ENCODE measurements at places on chromosomes 7 and 10. TPM values are rescaled to one million over a fixed set of nuclear protein-coding genes. Genes with fewer than 3 reads are reported as not detected.
A peak's percentile ranks its signal among the peaks of the same experiment; 100 is the strongest.

SUPV3L1 gene
- total RNA-seq: 45.7 TPM

PHTF2 gene
- 9.2 TPM for total RNA-seq

TMEM209 gene
- 8.8 TPM for total RNA-seq

SORCS1 gene
- not detected for total RNA-seq

DNA sequence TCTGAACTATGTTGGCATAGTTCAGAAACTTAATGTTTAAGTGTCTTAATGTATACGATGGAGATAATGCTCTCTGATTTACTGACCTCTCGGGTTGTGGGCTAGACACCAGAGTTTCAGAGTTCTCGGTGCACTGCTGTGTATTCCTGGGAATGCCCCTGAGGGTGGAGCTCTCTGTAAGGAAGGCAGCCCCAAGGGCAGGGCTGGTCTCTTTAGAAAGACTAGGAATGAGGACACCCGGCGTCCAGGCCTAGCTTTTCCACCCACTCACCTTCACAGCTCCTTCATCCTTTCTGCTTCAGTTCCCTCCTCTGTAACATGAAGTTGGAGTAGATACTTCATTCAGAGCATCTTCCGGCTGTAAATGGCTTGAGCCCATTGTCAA lies 536.6 kb upstream of the GALNT17 start:
- DNase-seq: no peak

GRCh38 chr10:1266033-1266802 lies 210.0 kb downstream of the WDR37 start:
- no peak for DNase-seq

GRCh38 chr7:131124001-131124629 lies 203.6 kb upstream of the MKLN1 start:
- no peak for DNase-seq

DNA sequence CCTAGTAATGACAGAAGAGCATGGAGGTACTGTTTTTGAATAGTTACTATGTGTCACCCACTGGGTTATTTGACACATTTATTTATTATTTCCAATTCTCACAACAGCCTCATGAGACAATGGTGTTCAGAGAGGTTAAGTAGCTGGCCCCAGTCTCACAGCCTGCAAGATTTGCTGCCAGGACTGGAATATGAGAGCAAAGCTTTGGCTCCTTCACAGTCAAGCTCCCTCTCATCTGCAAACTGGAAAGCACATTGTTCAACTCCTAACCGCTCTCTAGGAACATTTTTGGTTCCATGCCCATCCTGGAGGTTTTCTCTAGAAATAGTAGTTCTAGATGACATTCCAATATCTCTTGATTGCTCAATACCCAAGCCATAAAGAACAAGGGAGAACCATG lies 75.5 kb upstream of the CXCL12 start:
- DNase-seq: no peak

GRCh38 chr7:33278095-33278494 lies 148.7 kb downstream of the BBS9 start:
- DNase-seq: peak; percentile 9

Data from HepG2 (cell line).